ENCODE measurements at places on chromosomes 7 and 10.

GRCh38 chr7:99380823-99381663 lies 6.5 kb downstream of the ARPC1B start:
- DNase-seq, result no peak

GRCh38 chr7:2802101-2802500 lies 42.0 kb downstream of the GNA12 start:
- DNase-seq, result peak; percentile 78

DNA sequence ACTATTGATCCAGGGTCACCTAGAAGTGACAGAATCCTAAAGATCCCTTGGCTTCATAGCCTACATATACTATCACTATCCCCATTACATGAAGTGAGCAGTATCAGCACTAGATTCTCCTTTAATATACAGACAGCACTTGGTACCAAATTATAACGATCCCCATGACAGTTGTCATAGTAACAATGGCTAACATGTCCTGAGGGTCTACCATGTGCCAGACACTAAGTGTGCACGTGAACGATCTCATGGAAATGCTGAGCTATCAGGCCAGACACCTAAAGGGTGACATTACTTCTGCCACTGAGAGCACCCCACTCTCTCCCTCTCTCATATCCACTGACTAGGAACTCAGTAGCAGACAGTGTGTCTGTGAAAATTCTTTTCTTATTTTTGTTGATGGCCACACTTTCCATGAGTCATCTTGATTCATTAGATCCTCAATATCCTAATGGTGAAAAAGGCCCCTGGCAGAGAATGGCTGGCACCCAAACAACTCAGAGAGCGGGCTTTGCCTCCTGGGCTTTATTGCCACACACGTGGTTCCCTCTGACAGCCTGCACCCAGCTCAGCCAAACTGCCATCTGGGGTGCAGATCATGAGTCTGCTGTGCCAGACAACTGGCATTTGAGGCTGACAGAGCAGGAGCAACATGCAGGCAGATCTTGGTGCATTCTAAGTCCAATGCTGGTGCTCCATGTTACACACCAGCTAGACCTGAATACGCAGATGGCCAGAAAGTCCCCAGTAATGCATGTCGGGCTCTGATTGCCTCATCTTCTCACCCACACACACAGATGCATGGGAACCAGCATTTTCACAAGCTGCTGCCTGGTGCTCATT lies 176.3 kb downstream of the DGKI start:
- peak; percentile 65 for DNase-seq

DNA sequence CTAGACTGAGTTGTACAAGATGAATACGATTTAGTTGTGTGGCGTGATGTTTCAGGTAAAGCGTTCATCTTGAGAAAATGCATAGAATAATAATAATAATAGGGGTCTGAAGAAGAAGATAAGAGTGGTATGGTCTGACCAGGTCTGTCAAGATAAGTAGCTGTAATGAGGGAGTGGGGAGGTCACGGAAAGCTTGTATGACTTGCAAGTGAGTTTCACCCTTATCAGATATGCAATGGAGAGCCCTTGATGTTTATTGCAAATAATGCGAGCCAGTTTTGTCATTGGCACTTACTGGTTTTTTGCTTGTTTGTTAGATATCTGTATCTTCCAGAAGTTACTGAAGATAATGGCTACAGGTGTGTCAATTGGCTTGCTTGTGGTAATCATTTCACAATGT lies 611.5 kb downstream of the CNTNAP2 start:
- no peak for DNase-seq

- peak; percentile 31 for DNase-seq
These were observed 1.2 kb upstream of the SPACDR start for GRCh38 chr7:100465299-100465698.

Measured in fibroblast of skin of right biceps (primary cell).